Stomach (tissue), 19 donors: ENCODE measurements at places on chromosomes 5 and 9. TPM values are rescaled to one million over a fixed set of nuclear protein-coding genes. Genes with fewer than 3 reads are reported as not detected.

- peak overlapping the region; percentile 66 for H3K27ac ChIP-seq
- DNase-seq: no peak
- peaks cover 15% of the 10 kb centered on the region for H3K27me3 ChIP-seq
- H3K4me3 ChIP-seq: no peak overlapping the region
- peaks cover 38% of the 10 kb centered on the region for H3K4me1 ChIP-seq
These were observed 4.1 kb upstream of the PDGFRB start for GRCh38 chr5:150159741-150160179.

- H3K4me3 ChIP-seq: no peak overlapping the region
- H3K4me1 ChIP-seq: no peaks in the 10 kb centered on the region
- H3K27ac ChIP-seq: no peak overlapping the region
- H3K36me3 ChIP-seq: no peaks in the 10 kb centered on the region
These were observed 9.0 kb upstream of the SUSD3 start for GRCh38 chr9:93049491-93049890.

UGT3A1 gene
- not detected for polyA plus RNA-seq

GRCh38 chr5:132458651-132459030 is 31.9 kb downstream of the IRF1 start:
- H3K4me1 ChIP-seq: peaks cover 96% of the 10 kb centered on the region
- H3K27me3 ChIP-seq: no peaks in the 10 kb centered on the region
- H3K36me3 ChIP-seq: no peaks in the 10 kb centered on the region
- H3K27ac ChIP-seq: peak overlapping the region; percentile 88
- no peak for DNase-seq

- no peak overlapping the region for H3K4me3 ChIP-seq
- H3K4me1 ChIP-seq: peaks cover 14% of the 10 kb centered on the region
- H3K27ac ChIP-seq: no peak overlapping the region
These were observed 77.0 kb downstream of the CSNK1A1 start for GRCh38 chr5:149474198-149474597.

NIPAL4 gene
- polyA plus RNA-seq: 1.2 TPM

IFNA13 gene
- polyA plus RNA-seq: not detected

SMIM32 gene
- polyA plus RNA-seq: 0.76 TPM

GADD45G gene
- polyA plus RNA-seq: 88.8 TPM

DNA sequence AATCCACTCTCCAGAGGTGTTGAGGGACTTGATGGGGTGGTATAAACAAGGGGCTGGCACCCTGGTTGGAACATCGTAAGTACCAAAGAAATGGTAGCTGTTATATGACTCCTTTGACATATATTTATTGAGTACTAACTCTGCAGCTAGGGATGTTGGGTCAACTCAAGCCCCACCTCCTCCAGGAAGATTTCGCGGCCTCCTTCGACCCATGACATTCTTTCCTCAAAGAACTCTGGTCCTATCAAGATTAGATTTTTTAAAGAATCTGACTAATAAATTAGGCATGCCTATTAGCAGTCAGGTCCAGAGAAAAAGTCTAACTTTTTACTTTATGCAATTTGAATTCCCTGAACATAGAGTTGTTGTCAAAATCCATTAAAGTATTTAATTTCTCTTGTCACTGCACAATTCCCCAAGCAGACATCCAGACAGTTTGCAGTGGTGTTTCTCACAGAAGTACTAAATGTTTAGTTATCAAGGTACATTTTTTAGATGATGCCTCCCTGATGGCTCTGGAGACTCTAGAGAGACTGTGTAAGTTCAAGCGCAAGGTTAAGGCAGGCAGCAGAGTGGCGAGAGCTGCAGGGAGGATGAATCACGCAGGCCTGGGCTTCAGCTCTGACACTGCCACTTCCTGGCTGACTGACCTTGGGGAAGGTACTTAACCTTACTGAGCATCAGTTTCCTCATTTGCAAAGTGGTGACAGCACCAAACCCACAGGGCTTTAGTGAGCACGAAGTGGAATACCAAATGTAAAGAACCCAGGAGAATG is 209.6 kb downstream of the TTLL11 start:
- no peak overlapping the region for H3K27ac ChIP-seq
- H3K4me1 ChIP-seq: no peaks in the 10 kb centered on the region
- H3K4me3 ChIP-seq: no peak overlapping the region

DNA sequence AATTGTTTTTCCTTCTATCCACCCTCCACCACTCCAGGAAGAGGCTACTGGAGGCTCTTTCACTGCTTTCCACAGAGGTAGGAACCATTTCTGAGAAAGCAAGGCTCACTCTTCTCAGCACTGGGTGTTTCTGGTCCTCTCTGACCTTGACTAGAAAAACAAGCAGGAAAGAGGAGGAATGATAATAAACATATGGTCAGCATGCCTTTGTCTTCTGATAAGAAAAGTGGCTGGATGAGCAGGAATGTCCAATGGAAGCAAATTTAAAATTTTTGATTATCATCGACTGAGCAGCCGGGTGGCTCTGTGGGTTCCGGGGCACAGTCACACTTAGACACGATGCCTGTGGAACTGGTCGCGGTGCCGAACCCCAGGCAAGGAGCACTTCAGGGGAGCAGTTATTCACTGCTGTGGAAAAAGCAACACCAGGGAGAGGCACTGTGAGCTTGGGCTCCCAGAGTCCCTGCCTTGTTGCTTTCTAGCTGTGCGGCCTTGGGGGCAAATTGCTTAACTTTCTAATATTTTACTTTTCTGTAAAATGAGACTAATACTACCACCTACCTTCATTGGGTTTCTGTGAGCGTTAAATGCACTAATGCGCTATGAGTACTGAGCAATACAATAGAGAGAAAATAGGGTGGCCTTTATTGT is 157.0 kb upstream of the LHFPL2 start:
- no peak overlapping the region for H3K4me3 ChIP-seq
- no peaks in the 10 kb centered on the region for H3K27me3 ChIP-seq
- no peaks in the 10 kb centered on the region for H3K36me3 ChIP-seq
- H3K27ac ChIP-seq: no peak overlapping the region

FCN1 gene
- polyA plus RNA-seq: 2.1 TPM

PCDH1 gene
- polyA plus RNA-seq: 8.7 TPM

- H3K4me1 ChIP-seq: no peaks in the 10 kb centered on the region
- H3K27me3 ChIP-seq: no peaks in the 10 kb centered on the region
- H3K4me3 ChIP-seq: no peak overlapping the region
- no peak overlapping the region for H3K27ac ChIP-seq
- peak; percentile 7 for DNase-seq
These were observed 83.7 kb upstream of the DHFR start for GRCh38 chr5:80738466-80738865.

ANKRD34B gene
- not detected for polyA plus RNA-seq

COL5A1 gene
- polyA plus RNA-seq: 7.3 TPM

DNA sequence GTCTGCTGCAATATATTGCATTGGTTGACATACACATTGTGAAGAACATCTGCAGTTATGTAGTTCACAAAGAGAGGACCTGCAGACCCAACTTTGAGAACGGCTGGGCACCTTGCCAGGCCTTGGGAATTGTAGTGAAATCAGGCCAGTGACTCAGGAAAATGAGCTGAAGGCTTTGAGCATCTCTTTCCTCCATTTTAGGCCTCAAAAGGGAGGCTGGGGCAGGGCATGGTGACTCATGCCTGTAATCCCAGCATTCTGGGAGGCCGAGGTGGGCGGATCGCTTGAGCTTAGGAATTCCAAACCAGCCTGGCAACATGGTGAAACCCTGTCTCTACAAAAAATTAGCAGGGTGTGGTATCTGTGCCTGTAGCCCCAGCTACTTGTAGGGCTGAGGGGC is 1.4 kb upstream of the IPPK start:
- H3K27me3 ChIP-seq: no peaks in the 10 kb centered on the region
- peaks cover 12% of the 10 kb centered on the region for H3K36me3 ChIP-seq
- H3K27ac ChIP-seq: peak overlapping the region; percentile 91
- H3K4me3 ChIP-seq: peak overlapping the region; percentile 100

- DNase-seq: no peak
- no peaks in the 10 kb centered on the region for H3K36me3 ChIP-seq
- H3K4me1 ChIP-seq: no peaks in the 10 kb centered on the region
- H3K4me3 ChIP-seq: no peak overlapping the region
- H3K27me3 ChIP-seq: no peaks in the 10 kb centered on the region
These were observed 42.6 kb downstream of the LPAR1 start for GRCh38 chr9:110995420-110996340.

GRCh38 chr5:38922199-38922598 is 76.4 kb downstream of the OSMR start:
- H3K36me3 ChIP-seq: peaks cover 71% of the 10 kb centered on the region
- peak; percentile 75 for DNase-seq
- H3K27ac ChIP-seq: no peak overlapping the region
- no peaks in the 10 kb centered on the region for H3K4me1 ChIP-seq
- no peaks in the 10 kb centered on the region for H3K27me3 ChIP-seq

CXCL14 gene
- polyA plus RNA-seq: 12.7 TPM

- DNase-seq: peak; percentile 87
- no peak overlapping the region for H3K4me3 ChIP-seq
- H3K27ac ChIP-seq: no peak overlapping the region
- H3K27me3 ChIP-seq: no peaks in the 10 kb centered on the region
- peaks cover 61% of the 10 kb centered on the region for H3K36me3 ChIP-seq
These were observed 29.5 kb downstream of the TNIP1 start for GRCh38 chr5:151051066-151051930.

DNA sequence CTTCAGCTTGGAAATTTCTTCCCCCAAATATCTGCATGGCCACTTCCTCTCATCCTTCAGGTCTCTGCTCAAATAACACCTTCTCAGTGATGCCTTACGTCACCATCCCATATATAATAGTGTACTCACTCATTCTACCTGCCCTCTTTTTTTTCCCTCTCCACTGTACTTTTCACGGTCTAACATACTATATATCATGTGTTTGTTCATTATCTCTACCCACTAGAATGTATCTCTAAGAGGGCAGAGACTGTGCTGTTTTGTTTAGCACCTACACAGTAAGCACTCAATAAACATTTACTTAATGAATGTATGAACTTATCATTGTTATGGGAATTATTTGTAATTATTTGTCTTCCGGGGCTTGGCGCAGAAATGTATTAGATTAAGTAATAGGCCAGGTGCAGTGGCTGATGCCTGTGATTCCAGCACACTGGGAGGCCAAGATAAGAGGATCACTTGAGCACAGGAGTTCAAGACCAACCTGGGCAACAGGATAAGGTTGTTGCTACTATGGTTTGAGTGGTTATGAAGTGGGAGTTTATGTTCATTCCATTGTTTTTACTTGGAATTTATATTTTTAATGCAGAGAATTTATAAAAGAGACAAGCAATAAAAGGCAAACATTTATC is 6.0 kb upstream of the IL13 start:
- peaks cover 20% of the 10 kb centered on the region for H3K4me1 ChIP-seq
- H3K4me3 ChIP-seq: no peak overlapping the region
- DNase-seq: peak; percentile 46

UBE2QL1 gene
- polyA plus RNA-seq: 2.3 TPM

GRCh38 chr5:123754908-123755307 is 242.9 kb downstream of the CSNK1G3 start:
- H3K4me1 ChIP-seq: no peaks in the 10 kb centered on the region
- H3K27ac ChIP-seq: peak overlapping the region; percentile 12
- H3K4me3 ChIP-seq: no peak overlapping the region

ITGA2 gene
- 0.61 TPM for polyA plus RNA-seq

IFNK gene
- polyA plus RNA-seq: not detected

DNA sequence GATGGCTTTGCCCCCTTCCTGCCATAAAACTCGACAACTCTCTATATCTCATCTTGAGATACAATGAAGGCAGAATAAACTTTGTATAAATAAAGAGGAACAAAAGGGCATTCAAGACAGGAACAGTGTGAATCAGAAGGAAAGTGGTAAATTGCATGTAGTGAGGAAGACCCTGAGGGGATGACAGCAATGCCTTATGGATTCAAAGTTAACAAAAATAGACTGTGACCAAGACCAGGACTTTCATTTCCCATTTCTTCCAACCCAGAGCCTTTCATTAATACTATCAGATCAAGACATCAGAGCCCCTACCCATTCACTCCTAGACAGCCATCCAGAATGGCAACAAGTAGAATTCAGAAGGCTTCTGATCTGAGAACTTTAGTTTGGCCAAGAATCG is 46.4 kb upstream of the ZNF462 start:
- DNase-seq: no peak
- H3K4me1 ChIP-seq: no peaks in the 10 kb centered on the region
- no peak overlapping the region for H3K27ac ChIP-seq
- H3K4me3 ChIP-seq: no peak overlapping the region

DNA sequence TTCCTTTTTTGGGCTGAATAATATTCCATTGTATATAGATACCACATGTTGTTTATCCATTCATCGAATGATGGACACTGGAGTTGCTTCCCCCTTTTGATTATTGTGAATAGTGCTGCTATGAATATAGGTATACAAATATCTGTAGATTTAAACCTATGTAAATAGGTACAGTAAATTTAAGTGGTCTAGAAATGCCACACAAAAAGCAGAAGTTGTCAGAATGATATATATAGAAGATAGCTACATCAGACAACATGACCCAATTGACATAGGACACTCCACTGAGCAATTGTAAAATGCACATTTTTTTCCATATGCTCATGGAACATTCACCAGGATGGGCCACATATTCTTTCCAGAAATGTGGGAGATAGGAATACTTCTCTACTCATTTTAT is 77.6 kb downstream of the SMIM15 start:
- H3K4me3 ChIP-seq: no peak overlapping the region
- H3K36me3 ChIP-seq: no peaks in the 10 kb centered on the region
- H3K4me1 ChIP-seq: no peaks in the 10 kb centered on the region
- H3K27ac ChIP-seq: no peak overlapping the region
- no peak for DNase-seq
